ENCODE measurements at places on chromosomes 5 and 9.
A peak's percentile ranks its signal among the peaks of the same experiment; 100 is the strongest.

DNA sequence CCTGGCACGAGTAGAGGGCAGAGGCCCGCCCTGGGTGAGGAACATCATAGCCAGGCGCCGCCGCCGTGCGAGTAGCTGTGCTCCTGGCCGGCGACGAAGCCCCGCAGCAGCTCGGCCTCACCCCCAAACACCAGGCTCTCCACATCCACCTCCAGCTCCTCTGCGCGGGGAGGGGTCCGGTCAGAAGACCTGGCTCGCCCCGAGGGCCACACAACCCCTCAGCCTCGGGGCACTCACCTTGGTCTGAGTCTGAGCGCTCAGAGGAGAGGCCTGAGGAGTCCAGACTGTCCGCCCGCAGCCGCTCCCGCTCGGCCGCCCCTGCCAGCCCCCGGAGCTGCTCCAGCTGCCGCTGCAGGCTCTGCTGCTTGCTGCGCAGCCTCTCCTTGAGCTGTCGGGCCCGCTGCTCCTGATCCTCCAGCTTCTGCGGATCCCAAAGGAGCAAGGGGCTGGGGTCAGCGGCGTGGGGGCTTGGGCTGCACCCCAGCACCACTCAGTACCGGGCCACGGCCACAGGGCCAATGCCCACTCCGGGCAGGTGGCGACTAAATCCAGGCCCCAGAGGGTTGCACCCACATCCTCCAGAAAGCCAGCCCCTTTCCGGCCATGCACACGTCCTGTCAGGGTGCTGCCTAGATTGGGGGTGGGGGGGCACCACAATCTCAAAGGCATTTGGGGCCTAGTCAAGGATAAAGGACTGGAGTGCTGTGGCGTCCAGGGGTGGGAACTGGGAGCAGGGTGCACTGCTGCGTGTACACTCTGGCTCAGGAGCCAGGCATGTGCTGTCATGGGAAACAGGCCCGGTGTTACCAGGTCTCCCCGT lies 3.9 kb downstream of the MXD3 start:
- no peak for DNase-seq

GRCh38 chr5:115126303-115126702 lies 43.4 kb downstream of the TRIM36 start:
- DNase-seq = no peak

DNA sequence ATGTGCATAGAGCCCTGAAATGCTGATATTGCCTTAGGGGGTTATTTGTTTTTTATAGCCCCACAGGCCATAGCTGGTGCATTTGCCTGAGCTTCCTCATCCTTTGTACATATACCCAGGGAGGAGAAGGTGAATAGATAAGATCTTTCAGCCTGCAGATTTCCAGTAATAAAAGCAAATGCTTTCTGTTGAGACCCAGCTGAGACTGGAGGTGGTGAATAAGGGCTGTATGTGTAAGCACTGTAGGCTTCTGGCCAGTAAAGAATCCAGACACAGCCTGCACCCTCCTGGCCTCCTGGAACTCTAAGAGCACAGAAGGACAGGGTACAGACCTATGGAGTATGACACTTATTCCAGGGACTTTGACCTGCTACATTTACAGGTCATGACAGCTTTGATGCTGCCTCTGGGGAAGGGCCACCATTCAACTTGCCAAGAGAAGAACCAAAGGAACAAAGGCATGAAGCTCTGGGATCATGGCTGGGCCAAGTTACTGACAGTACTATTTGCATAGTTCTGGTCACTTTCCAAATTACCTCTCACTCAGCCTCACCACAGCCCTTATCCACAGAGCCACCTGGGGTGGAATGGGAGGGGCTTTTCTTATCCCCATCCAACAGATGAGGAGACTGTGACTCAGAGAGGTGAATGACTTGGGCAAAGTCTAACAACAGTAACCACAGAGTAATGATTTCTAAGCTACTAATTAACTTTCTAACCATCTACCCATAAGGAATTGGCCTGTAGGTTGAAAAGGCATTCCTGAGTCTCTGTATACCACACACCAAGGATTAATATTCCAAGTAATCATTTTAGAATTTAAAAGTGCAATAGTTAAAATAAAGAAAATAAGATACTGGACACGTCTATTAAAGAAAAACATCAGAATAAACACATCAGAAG lies 604.5 kb upstream of the KLF4 start:
- no peak for DNase-seq

- DNase-seq = peak; percentile 49
Measured at GRCh38 chr5:64612344-64612961, 77.8 kb upstream of the SHISAL2B start.

DNA sequence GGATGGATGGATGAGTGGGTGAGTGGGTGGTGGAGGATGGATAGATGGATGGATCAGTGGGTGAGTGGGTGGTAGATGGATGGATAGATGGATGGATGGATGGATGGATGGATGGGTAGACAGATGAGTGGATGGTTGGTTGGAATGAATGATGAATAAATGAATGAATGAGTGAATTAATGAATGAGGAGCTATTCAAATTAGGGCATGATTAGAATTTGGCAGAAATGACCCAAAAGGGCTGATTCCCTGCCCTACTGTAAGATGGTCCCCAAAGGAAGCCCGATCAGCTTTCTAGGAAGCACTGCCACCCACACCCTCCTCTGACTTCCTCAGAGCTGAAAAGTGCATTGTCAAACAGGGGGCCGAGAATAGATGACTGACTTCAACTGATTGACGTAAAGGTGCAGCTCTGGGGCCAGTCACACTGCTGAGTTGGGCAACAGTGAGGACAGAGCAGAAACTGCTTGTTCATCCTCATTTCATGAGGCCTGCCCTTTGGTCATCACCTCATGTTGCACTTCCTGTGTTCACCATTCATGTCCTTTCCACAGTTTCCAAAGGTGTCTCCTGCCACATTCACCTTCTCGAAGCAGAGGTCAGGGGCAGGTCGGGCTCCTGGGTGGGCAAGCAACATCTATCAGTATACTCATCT lies 34.3 kb downstream of the NIPAL4 start:
- no peak for DNase-seq

DNA sequence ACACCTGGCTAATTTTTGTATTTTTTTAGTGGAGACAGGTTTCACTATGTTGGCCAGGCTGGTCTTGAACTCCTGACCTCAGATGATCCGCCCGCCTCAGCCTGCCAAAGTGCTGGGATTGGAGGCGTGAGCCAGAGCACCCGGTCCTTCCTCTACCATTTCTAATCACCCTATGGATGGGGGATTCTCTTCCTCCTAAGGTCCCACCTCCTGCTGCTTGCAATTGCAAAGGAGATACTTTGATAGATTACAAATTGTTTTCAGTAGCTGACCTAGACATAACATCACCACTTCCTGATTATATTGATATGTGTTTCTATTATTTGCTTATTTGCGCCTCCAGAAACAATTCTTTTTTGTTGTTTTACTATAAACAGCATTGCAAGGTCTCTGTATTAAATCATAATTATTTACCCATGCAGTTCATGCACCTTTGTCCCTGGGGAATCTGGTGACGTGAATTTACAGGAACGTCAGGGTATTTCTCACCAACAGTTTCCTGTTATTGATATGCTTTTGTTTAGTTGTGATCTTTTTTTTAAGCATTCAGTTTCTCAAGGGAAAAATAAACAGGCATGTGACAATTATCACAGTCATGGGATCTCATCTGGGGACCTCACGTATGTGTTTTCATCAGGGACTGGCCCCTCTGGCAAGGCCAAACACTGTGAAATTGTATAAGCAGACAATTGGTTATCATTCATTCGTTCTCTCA lies 43.2 kb downstream of the ESM1 start:
- DNase-seq = no peak

GRCh38 chr5:113150821-113151220 lies 174.2 kb downstream of the DCP2 start:
- DNase-seq = no peak

DNA sequence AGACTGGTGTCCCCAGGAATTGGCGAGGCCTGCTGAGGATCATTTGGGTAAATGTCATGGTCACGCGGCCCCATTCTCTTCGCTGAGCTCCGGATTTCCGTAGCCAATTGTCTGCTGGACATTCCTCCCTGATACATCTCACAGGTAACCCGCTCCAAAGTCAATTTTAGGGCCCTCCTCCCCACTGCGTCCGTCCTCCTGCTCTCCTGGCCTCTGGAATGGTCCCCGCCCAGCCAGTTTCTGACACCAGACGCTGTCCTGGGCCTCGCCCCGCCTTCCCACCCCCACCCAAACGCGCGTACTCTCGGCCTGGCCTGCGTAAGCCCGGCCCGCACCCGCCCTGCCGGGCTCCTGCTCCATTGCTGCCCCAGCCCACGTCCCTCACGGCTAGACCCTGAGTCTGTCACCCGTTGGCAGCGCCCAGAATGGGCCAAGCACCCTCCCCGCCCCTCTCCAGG lies 202.0 kb downstream of the AUH start:
- DNase-seq = peak; percentile 62

DNA sequence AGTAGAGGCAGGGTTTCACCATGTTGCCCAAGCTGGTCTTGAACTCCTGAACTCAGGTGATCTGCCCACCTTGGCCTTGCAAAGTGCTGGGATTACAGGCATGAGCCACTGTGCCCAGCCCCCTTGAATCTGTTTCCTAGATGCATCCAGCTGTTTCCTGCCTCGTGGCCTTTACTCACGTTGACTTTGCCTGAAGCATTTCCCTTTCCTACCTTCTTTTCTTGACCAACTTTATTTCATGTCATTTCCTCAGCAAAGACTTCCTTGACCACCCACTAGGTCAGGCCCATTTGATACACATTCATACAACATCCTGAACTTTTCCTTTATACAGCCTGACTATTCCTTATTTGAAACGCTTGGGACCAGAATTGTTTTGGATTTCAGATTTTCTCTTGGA lies 51.0 kb downstream of the DOCK2 start:
- no peak for DNase-seq

- DNase-seq = no peak
Measured at GRCh38 chr5:313265-313664, 8.2 kb upstream of the AHRR start.

DNA sequence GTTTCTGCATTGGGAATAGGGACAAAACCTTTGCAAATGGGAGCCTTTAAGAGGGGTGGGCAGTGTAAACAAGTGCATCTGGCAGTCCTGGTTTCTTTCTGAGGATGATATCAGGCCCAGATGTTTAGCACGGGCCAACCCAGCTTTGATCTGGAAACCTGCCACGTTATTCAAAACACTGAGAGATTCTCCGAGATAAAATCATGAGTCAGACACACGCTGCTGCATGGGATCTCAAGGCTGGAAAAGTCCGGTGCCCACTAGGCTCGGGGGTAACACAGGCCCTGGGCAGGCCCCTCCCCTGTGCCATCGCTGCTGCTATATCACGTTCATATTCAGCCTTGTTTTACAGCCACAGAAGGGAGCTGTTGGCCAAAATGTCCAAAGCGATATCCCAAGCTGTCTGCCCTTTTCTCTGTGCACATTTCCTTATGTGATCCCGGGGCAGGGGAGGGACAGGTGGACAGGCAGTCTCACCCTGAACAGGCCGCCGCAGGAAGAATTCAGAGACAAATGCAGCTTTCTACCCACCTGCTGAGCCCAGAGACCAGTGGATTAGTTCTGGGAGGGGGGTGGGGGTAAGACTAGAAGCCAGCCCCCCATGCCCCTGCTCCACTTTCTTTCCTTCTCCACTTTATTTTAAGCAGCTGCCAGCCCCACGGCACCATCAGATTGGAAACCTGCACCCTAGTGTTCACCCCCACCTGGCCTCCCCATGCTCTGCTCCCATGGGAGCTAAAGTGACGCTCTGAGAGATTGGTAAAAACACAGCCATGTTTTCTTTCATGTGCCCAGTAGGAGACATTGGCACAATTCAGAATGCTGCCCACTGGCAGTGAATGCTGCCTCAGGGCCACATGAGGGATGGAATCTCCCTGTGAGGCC lies 63.1 kb downstream of the TMOD1 start:
- DNase-seq = no peak

- DNase-seq = no peak
Measured at GRCh38 chr9:104802110-104802509, 38.2 kb downstream of the NIPSNAP3B start.
